ENCODE measurements at places on chromosomes 1 and 21.
A peak's percentile ranks its signal among the peaks of the same experiment; 100 is the strongest.

GRCh38 chr21:36504067-36505058, 24.4 kb upstream of the CLDN14 start:
- peak; percentile 52 for DNase-seq

GRCh38 chr1:116491700-116492357, 79.0 kb downstream of the CD58 start:
- DNase-seq, result no peak

DNA sequence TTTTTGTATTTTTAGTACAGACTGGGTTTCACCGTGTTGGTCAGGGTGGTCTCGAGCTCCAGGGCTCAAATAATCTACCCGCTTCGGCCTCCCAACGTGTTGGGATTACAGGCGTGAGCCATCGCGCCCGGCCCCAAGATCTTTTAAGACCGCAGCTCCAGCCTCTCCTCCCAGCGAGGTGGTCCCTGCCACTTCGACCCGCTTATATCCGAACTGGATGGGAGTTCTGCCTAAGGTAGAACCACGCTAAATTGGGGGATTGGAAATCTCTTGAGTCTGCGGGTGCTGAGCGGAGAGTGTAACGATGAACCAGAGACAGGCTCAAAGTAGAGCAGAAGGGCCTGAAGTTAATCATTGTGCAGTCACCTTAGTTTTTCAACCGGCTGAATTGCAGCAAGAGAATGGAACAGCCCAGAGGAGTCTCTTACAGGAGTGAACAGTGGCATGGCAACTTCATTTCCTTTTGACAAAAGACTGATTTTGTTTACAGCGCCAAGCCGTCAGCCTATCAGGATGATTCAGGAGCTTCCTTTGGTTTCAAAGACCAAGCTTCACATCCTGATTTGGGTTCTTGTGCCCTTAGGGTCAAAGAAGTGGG, 726 bp upstream of the CYB5R1 start:
- peak; percentile 36 for DNase-seq

- no peak for DNase-seq
Measured at GRCh38 chr1:183025782-183026774, 2.9 kb downstream of the LAMC1 start.

GRCh38 chr1:214438075-214438474, 113.3 kb downstream of the PTPN14 start:
- DNase-seq, result no peak

DNA sequence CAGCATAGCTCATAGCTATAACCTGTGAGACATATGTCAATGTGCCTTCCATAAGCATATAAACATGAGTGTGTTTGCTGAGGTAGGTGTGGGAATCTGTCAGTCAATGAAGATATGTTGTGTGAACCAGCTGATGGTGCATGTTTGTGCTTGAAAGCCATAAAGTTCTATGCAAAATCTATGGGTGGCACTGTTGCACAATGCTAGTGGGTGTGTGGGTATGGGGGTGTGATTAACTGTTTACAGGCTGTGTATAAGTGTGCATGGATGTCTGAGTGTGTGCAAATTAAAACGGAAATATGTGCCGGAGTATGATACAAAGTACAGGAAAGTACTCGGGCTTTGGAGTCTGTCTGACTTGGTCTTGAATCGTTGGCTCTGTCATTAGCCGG, 1.0 kb upstream of the ATP2B4 start:
- DNase-seq, result peak; percentile 75

DNA sequence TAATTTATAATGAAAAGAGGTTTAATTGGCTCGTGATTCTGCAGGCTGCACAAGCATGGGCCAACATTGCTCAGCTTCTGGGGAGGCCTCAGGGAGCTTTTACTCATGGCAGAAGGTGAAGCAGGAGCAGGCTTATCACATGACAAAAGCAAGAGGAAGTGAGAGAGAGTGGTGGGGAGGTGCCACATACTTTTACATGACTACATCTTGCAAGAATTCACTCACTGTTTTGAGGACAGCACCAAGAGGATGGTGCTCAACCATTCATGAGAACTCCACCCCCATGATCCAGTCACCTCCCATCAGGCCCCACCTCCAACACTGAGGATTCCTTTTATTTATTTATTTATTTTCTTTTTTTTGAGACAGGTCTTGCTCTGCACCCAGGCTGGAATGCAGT, 5.5 kb upstream of the PLEKHM2 start:
- no peak for DNase-seq

GRCh38 chr21:33025106-33025488, 638 bp upstream of the OLIG2 start:
- DNase-seq, result no peak

DNA sequence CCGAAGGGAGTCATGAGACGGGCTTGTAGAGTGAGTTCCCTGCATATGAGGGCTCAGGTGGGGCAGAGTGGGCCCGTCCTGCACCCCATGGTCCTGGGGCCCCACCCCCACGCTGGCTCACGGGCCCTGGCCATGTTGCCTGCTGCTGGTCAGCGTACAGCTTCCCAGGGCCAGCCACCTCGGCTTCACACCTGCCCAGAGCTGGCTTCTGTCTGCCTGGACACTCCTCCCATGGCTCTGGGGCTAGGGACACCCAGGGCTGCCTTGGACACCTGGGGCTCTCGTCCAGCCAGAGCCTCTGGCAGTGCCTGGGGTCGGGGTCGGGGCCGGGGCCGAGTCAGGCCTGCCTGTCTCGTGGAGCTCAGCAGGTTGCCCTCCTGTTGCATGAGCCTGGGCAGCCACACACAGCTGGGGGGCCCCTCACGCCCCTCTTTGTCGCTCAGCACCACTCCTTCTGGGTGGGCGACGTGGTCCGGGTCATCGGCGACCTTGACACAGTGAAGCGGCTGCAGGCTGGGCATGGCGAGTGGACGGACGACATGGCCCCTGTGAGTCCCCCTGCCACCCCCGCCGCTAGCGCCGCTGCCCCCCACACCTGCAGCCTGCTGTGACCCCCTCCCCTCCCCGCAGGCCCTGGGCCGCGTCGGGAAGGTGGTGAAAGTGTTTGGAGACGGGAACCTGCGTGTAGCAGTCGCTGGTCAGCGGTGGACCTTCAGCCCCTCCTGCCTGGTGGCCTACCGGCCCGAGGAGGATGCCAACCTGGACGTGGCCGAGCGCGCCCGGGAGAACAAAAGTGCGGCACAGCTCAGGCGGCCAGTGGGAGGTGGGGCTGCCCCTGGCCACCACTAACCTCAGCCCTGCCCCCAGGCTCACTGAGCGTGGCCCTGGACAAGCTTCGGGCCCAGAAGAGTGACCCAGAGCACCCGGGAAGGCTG, 5.5 kb upstream of the MMP23B start:
- DNase-seq, result no peak

DNA sequence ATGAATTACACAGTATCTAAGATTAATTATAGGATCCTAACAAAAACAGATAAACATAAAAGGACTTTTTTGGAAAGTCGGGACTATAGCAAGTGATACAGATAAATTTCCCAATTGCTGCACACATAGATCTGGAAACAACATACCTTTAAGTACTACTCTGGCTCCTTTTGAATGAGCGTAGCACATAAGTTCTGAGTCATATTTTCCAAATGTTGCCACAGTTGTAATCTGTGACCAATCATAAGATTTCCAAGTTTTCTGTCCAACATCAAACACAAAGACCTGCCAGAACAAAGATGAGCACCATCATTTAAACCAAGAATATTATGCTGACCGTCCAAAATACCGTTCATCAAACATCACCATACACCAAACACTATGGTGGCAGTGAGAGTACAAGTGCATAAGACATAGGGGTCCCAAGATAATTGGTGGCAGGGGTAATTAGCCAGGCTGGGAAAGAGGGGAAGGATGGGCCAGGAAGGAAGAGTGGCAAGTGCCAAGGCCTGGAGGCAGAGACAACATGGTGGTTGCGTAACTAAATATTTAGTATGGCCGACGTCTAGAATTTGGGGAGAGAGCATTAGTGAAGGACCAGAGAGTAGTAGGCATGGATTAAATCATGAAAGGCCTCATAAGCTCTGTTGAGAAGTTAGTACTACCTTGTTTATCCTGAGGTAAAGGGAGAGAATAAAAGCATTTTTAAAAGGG, 3.6 kb downstream of the CTBS start:
- DNase-seq, result no peak

- no peak for DNase-seq
Measured at GRCh38 chr1:230804396-230804795, 57.2 kb downstream of the CAPN9 start.

DNA sequence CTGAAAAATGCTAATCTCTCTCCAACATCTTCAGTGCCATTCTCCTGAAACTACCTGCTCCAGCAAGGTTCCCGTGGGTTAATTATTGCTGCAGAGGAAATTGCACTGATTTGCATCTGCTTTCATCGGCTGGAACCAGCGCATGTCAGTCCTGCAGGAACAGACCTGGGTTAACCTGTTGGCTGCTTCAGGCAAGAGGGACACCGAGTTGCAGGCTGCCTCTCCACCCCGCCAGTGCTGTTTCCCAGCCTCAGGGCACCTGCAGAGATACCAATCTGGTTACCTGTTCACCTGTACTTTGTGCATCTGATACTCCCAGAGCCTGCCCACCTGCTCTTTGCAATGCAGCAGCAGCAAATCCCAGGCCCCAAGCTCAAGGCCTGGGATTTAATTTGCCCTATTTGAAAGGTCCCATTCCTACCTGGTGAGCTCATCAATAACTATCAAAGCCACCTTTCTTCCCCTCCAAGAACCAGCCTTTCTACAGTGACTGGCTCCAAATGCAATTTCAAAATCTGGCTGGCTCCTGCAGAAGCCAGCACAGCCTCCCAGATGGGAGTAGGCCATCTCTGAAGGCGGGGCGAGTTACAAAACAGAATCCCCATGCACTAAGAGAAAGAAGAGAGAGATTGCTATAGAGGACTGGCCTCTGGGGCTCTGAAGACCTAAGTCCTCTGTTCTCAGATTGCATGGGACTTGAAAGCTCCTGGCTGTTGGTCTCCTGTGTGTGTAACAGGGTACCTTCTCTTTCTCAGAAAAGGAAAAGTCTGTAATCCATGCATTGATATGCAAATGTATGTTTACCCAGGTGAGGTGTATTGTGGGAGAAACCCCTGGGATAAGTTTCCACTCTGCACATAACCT, 67.8 kb downstream of the TOMM20 start:
- DNase-seq, result no peak

- peak; percentile 27 for DNase-seq
Measured at GRCh38 chr1:10679496-10680220, 116.8 kb downstream of the CASZ1 start.

GRCh38 chr1:229570891-229571516, 12.5 kb upstream of the ABCB10 start:
- DNase-seq, result no peak

GRCh38 chr1:35717911-35718476, 690 bp downstream of the C1orf216 start:
- DNase-seq, result no peak

- DNase-seq, result no peak
Measured at GRCh38 chr1:47938520-47938919, 58.7 kb downstream of the TRABD2B start.

DNA sequence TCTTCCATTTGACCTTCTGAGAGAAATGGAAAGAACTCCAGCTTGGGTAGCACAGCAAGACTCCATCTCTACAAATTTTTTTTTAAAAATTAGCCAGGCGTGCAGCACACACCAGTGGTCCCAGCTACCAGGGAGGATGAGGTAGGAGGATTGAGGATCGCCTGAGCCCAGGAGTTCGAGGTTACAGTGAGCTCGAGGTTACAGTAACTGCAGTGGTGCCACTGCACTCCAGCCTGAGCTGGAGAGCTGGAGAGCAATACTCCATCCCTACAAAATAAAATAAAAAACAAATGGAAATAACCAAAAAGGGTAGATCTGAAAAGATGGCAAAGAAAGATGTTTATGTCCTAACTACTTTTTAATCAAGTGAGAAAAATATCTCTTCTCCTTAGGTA, 14.5 kb downstream of the POGZ start:
- DNase-seq, result no peak

- no peak for DNase-seq
Measured at GRCh38 chr1:115239148-115239422, 99.0 kb downstream of the NGF start.

- DNase-seq, result no peak
Measured at GRCh38 chr1:236998546-236998945, 5.7 kb downstream of the MT1HL1 start.
